ENCODE measurements at places on chromosomes 6 and 20.

DNA sequence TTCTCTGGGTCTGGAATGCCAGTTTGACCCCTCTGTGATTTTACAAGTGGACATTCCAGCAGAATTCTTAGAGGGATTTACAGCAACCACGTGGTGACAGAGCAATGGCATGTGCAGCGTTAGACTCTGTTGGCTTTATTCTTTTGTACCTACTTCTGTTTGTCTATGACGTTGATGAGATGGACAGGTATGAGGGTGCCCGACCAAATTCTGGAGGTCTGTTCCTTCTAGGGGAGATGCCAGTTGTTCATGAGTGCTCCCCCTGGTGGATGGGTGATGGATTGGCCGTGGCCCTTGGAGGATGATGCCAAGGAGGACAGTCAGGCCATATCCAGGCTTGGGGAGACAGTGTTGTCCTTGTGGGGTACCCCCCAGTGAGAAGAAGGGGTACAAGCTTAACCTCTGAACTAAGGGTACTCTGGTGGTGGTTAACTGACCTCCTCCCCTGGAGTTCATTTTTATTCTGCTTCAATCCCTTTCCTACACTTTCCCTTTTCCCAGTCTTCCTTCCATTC, 198.6 kb downstream of the DTNBP1 start:
- DNase-seq, result peak; percentile 20

DNA sequence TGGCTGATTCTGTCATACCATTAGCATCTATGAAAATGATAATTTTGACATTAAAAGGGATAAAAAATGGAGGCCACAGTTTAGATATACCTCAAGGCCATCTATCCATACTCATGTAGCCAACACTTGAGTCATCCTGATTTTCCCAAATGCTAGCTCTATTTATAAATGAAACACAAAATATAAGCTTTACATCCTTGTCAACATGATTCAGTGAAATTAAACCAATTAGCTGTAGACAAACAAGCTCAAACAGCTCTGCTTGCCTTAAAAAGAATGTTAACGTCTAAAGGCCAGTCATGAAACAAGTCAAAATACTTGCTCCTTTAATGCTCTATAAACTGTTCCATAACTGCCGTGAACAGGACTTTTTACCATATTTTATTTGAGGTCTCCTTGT, 40.3 kb downstream of the ABRACL start:
- DNase-seq, result no peak

DNA sequence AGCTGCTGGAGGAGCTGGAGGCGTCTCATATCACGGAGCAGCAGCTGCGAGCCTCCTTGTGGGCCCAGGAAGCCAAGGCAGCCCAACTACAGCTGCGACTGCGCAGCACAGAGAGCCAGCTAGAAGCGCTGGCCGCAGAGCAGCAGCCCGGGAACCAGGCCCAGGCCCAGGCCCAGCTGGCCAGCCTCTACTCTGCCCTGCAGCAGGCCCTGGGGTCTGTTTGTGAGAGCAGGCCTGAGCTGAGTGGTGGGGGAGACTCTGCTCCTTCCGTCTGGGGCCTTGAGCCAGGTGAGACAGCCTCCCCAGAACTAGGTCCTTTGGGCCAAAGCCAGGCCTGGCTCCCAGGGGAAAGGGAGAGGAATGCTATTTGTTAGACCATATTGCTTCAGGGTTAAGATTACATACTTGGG, 31.7 kb downstream of the C20orf173 start:
- no peak for DNase-seq

DNA sequence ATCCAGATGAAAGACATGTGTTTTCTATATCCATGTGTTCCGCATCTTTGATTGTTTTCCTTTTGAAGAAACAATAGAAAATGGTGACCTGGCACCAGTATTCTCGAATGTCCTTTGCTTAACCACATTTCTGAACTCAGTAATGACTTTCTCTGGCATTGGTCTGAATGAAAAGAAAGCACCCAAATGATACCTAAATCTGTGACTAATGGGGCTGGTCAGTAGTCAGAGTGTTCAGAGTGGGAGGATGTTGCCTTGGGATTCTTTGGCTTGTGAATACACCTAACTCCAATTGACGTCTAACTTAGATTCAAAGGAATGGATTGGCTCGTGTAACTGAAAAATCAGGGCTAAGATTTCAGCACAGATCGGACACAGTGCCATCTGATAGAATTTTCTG, 27.1 kb downstream of the PARD6B start:
- no peak for DNase-seq

- no peak for DNase-seq
These were observed 26.4 kb downstream of the SNX9 start for GRCh38 chr6:157849288-157850017.

DNA sequence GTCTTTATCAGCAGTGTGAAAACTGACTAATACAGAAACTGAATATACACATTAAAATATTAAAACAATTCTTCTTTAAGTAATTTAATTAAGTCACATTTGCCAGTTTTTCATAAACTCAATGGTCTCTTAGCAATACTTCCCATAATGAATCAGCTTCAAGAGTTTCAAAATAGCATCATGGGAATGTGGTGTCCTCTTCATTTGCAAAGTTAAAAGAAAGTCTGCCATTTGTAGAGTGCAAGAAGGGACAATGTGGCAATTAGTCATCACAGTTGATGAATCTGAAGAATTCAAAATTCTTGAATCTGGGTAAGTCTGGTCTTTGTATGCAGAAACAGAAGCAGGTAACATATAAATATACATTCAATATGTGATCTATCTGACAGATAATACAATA, 38.7 kb downstream of the SYNE1 start:
- DNase-seq, result no peak

- DNase-seq, result no peak
These were observed 5.1 kb upstream of the MAP1LC3A start for GRCh38 chr20:34553366-34553867.

DNA sequence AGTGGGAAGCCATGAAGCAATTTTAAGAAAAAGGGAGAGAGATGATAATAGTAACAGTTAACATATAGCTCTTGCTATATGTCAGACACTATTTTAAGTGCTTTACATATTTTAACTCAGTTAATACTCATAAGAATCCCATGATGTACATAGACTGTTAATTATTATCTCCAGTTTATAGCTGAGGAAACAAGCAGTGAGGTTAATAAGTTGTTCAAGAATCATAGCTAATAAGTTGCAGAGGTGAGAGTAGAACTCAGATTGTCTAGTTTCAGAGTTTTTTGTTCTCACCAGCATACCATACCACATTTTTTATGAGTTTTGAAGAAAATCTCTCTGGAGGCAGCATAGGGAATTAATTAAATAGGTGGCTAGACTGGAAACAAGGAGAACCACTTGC, 144.6 kb upstream of the MMS22L start:
- DNase-seq, result no peak

- no peak for DNase-seq
These were observed 51.3 kb downstream of the CNR1 start for GRCh38 chr6:88114838-88115237.
